IMR-90 (cell line): ENCODE measurements at places on chromosomes 7 and 10. TPM values are rescaled to one million over a fixed set of nuclear protein-coding genes. Genes with fewer than 3 reads are reported as not detected.
A peak's percentile ranks its signal among the peaks of the same experiment; 100 is the strongest.

- no peaks in the 10 kb centered on the region for H3K36me3 ChIP-seq
- no peaks in the 10 kb centered on the region for H3K27me3 ChIP-seq
- H3K4me1 ChIP-seq: peaks cover 12% of the 10 kb centered on the region
- DNase-seq: no peak
Measured at GRCh38 chr10:43942096-43942850, 293.6 kb upstream of the ZNF32 start.

DNA sequence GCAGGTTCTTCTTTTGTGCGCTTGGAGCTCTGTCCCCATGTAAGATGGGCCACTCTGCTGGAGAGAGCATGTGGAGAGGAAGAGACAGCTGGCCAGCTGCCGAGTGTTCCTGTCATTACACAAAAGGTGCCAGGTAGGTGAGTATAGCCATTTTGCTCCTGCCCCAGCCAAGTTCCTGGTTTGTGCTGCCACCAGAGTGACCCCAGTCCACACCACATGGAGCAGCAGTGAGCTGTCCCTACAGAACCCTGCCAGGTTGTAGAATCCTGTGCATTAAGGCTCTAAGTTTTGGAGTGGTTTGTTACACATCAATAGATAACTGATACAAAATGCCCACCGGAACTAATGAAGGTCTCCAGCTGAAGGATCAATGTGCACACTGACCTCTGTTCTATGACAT is 84.6 kb upstream of the GHITM start:
- H3K4me3 ChIP-seq: no peak overlapping the region
- H3K27ac ChIP-seq: no peak overlapping the region
- H3K4me1 ChIP-seq: no peaks in the 10 kb centered on the region
- no peaks in the 10 kb centered on the region for H3K27me3 ChIP-seq

GRCh38 chr7:133359449-133359848 is 106.6 kb downstream of the EXOC4 start:
- peaks cover 10% of the 10 kb centered on the region for H3K4me1 ChIP-seq
- no peak for DNase-seq
- no peak overlapping the region for H3K4me3 ChIP-seq
- H3K36me3 ChIP-seq: no peaks in the 10 kb centered on the region; the same call in 1 of the 2 replicates
- H3K27ac ChIP-seq: no peak overlapping the region
- no peaks in the 10 kb centered on the region for H3K27me3 ChIP-seq

DNA sequence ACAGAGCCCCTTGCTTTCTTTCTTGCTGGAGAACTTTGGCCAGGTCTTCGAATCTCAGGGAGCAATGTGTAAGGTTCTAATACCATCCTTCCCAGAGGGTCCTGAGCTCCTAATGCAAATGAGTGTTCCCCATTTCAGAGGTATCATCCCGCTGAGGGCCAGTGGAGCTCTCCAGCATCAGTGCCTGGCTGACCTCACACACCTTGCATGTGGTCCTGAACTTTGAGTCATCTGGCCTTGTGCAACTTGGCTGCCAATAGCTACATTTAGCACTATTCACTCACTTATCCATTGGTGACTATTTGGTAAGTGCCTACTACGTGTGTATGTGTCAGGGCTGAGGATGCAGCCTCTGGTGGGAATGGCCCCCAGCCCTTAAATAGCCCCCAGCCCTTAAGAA is 48.4 kb upstream of the HABP2 start:
- DNase-seq: no peak
- H3K27ac ChIP-seq: no peak overlapping the region
- H3K27me3 ChIP-seq: no peaks in the 10 kb centered on the region

- H3K27ac ChIP-seq: no peak overlapping the region
- peaks cover 2% of the 10 kb centered on the region for H3K36me3 ChIP-seq
Measured at GRCh38 chr7:114939484-114940097, 17.7 kb downstream of the MDFIC start.

DNA sequence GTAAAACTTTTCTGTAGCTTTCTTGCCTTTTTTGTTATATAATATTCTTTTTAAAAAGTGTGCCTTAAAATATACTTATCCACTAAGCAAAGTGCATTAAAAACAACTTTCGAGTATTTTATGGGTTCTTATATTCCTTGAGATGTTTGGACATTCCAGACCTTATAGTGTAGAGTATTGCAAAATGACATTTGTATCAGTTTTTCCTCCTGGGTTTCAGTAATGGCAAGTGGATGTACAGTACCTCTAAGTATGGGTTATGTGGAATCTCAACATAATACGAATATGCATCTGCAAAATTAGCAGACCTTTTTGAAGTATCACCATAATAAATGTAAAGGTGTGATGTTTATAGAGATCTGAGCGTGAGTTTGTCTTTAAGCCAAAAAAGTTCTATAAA is 2.7 kb downstream of the CDK13 start:
- H3K4me1 ChIP-seq: peaks cover 9% of the 10 kb centered on the region
- peak; percentile 15 for DNase-seq
- H3K4me3 ChIP-seq: peak overlapping the region; percentile 90
- no peak overlapping the region for H3K27ac ChIP-seq
- no peaks in the 10 kb centered on the region for H3K27me3 ChIP-seq

ACSM6 gene
- total RNA-seq: not detected in 2 replicates

LYZL2 gene
- not detected in 2 replicates for total RNA-seq
